ENCODE measurements at places on chromosomes 4 and X. TPM values are rescaled to one million over a fixed set of nuclear protein-coding genes. Genes with fewer than 3 reads are reported as not detected.

DNA sequence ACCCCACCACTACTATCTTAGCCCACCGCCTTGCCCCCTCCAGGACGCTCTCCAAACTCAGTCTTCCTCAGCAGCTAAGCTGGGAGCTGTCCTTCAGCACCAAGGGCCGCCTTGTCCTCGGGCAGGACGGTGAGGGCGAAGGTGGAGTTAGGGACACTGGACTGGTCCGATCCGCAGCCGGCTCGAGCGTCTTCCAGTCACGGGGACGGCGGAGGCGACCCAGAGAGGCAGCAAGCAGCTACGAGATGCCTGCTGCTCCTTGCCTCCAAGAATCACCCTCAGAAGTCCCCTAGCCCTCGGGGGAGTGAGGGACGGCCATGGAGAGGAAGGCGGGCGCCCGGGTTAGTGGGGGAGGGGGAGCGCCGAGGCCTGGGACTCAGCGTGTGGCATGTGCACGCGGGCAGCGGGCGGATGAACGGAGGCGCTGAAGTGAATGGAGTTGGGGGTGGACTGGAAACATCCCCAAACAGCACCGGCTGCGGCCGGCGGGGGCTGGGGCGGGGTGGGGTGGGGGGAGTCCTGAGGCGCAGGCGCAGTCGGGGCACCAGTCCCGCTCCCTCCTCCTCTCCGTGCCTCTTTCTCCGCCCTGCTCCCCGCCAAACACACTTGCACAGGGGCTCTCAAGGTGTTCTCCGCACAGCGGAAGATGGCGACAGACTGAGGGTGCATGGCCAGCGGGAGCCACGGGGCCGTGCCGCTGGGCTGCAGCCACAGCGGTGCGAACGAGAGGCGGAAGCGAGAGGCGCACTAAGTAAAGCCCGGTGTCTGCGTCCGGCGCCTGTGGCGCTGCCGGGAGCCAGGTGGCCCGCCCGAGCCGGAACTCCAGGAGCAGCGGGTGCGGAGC lies at the start of gene NALF2:
Gene NALF2, plus strand, starts transcription at position 545 of the 844 bp plus-strand sequence. CDS start 957 bp downstream, outside the sequence.
- peak; percentile 61 for DNase-seq

DNA sequence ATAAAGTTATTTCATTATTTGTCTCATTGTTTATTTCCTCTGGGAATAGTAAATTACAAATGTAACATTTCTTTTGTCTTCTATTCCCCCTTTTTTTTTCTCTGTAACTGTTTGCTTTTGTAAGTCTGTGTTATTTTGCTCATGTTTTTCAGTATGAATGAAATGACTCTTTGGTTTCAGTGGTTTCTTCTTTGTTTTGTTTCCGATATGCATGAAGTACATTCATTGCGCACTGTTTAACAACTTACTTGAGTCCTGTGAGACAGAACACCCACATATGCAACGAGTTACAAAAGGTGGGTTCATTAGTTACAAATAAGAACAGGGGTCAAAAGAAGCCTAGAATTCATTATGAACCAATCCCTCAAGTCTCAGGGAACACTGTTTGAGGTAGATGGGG lies 175.0 kb upstream of the UGT8 start:
- no peak for DNase-seq

DNA sequence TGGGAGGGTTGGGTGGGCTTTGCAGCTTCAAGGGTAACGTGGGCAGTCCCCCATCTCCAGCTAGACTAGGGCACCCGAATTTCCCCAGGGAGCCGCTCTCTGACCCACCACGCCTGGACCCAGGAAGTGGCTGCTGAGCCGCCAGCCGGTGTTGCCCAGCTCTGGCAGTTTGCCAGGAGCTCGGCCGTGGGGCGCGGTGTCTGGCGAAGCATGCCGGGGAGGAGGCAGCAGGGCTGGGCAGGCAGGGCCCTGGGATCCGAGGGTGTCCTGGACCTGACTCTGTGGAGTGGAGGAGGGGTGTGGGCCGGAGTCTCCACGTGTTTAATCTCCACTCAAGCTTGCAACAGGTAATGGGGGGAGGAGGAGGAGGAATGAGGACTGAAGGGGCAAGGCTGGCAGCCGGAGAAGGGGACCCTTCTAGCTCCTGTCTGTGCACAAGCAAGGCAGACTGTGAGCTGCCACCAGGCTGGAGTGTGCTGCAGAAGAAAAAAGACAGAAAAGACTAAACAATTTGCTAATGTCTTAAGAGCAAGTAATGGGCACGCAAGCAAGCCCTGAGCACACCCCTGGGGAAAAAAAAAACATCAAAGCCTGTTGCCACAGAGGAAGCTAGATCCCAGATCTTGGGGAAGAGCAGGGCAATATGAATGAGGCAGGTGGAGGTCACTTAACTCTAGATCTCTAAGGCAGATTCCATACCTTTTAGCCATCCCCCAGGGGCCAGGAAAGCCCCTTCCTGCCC lies 2.4 kb downstream of the LONRF3 start:
- no peak for DNase-seq

DNA sequence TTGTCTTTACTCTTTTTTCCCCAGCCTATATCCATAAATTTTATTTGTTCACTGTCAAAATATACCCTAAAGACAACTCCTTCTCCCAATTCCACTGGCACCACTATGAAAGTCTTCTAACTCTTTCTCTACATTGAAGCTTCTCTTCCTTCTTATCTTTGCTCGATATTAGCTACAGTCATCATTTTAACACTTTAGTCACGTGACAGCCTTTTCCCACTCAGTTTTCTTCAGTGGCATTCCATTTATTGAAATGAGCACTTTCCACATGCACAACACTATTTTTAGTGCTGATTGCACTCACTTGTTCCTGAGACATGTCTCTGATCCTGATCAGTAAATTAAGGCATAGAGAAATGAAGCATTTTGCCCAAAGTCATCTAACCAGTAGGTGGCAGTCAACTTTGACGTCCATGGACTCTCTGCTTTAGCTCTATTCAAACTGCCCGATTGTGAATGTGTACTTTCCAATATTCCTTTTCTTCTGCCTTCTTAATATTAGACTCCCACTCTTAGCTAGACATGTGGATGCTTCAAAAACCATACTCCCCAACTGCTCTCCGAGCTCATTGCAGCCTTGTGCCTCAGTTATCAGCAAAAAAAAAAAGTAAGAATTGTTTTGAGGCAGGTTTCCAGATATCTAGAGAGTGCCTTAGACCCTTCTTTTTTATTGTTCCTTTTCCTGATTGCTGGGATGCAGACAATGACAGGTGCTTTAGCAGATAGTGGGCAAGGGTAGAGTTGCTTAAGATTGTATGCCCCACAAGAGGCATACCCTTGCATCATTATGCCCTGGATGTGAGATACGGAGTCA lies 394.4 kb upstream of the ADGRL3 start:
- DNase-seq: peak; percentile 54

The TSPAN5 gene
- 1.2 TPM for total RNA-seq

DNA sequence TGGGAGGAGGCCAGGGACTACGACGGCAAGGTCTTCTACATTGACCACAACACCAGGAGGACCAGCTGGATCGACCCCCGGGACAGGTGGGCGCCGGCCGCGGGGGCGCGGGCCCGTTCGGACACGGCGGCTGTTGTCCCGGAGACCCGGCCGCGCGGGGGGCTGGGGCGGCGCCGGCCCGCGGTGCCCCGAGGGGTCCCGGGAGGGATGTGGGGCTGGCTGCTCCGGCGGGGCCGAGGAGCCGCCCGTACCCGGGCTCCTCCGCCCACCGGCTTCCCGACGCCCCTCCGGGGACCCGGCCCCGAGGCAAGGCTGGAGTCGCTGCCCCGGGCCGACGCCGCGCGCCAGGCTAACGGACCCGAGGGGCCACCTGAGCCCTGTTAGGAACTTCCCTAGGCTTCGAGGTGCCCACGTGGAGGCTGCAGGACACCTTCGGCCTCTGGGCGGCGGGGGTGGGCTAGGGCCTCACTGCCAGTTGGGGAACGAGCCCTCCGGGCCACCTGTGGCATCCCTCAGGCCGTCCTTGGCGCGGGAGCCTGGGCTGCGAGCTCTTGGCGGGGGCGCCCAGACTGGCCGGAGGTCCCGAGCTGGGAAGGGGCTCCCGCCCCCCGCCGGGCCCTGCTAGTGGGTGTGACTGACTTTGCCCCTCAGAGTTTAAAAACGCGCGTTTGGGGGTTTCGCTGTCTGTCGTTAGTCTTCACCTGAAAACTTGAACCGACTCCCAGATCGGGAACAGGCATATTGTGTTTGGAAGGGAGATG lies 660 bp downstream of the WWC2 start:
- peak; percentile 30 for DNase-seq

- peak; percentile 78 for DNase-seq
Observed at GRCh38 chr4:167084321-167084720, 150.0 kb downstream of the SPOCK3 start.

The CXCL6 gene
- total RNA-seq: not detected

DNA sequence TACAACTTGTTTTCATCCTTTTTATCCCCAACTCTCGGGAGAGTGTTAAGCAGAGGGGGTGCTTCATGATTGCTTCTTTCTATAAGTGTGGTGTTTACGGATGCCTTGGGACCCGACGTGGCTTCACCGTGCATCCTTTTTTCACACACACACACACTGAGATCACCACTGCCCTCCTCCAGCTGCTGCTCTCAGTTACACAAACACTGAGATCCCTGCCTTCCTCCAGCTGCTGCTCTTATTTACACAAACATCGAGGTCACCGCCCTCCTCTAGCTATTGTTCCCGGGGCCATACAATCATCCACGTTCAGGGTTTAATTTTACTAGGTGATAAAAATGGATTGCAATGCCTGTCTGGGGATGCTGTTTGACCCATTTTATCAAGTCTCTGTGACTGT lies 155.4 kb upstream of the FAM9B start:
- DNase-seq: no peak

The CFAP99 gene
- not detected for total RNA-seq

GRCh38 chr4:105963461-105964400 lies 68.5 kb downstream of the NPNT start:
- DNase-seq: no peak

The EPGN gene
- total RNA-seq: not detected

The DRP2 gene
- 0.08 TPM for total RNA-seq

Data from SK-MEL-5 (cell line).